Stimulated activated CD8-positive, alpha-beta memory T cell treated with anti-CD3 and anti-CD28 coated beads, Interleukin-15, amount 100 ng/mL, for 4 hours (primary cell): ENCODE measurements at places on chromosomes 2 and 18.

DNA sequence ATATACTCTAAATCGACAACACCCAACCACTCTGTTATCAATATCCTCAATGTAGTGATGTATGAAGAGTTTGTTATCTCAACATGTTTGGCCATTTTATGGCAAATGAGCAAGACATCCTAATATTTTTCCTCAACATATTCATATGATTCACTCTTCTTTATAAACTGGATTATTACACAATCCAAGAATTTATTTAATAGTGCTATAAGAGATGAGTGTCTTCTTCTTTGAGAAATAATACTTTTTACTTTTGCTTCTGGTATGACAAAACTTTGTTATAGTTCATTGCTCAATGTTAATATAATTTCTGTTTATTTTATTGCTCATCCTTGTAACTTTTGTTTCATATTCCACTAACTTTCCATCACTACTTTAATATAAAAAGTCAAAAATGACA, 44.3 kb downstream of the SCN9A start:
- DNase-seq = no peak

DNA sequence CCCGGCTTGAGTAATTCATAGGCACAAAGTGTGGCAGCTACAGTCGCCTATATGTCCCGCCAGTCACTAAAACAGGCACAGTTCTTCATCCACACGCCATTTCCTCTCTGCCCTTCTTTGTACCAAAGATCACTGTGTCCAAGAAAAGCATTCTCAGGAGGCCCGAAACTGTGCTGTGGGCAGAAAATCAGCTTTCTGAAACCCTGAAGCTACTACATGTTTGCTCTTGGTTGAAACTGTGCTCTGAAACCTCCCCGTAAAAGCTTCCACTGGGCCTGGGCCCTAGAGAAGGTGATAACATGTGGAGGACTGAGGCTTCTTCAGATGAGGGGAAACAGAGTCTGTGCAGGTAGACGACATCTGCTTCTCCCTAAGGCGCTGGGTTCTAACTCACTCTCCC, 75.6 kb upstream of the ID2 start:
- no peak for DNase-seq

DNA sequence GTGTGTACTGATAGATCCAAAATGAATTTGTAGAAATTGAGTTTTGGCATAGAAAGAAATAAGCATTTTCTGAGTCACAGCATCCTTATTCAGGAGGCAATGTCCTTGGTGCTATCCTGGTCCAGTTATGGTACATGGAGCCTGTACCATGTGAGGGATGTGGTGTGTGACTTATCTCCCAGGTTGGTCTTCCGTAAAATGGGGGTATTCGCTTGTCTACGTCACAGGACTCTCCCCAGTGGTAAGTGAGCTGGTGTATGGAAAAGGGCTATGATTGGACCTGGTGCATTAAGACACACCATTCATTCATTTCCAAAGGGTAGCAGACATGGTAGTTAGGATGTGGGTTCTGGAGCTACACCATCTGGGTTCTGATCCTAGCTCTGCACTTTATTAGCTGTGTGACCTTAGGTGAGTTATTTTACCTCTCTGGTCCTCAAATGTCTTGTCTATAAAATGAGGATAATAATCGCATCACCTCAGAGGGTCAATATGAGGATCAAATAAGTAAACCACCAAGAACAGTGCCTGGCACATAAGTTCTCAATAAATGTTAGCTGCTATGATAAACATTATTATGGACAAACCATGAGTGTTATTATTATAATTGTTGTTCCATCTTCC, 119.2 kb downstream of the MYCN start:
- no peak for DNase-seq

DNA sequence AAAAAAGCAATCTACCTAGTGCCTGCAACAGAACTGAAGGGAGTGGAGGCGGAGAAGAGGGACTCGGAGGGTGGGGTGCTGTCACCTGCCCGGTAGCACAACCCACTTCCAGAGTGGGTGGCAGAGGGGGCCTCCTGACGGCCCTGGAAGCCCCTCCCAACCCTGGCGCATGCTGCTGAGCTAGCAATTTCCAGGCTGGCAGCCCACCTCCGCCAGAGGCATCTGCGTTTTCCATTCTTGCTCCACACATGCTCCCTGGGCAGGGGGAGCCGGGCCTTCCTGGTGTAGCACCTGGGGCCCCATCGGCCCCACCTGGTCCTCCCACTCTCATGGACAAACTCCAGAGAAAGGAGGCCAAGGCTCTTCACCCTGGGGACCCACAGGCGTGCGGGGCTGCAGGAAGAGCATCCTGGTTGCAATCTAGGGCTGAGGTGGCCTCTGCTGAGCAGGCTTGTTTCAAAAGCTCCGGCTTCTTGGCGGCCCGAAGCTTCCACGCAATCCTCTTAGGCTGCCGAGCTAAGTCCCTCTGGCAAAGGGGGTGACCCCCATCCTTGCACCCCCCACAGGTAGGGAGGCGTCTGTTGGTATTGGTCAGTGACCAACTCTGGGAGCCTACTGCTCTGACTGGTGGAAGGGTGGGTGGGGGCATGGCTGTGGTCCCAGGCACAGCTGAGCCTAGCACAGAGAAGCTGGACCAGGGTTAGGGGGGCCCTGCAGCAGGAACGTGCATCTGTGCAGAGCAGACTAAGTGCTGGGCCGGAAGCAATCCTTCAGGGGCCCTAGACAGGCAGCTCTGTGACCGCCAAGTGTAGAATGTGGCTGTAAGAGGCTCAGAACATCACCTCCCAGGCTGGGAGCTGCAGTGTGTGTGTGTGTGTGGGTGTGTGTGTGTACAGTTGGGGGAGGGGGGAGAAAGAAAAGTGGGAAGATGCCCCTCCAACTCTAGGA, 2.6 kb downstream of the HS6ST1 start:
- no peak for DNase-seq

DNA sequence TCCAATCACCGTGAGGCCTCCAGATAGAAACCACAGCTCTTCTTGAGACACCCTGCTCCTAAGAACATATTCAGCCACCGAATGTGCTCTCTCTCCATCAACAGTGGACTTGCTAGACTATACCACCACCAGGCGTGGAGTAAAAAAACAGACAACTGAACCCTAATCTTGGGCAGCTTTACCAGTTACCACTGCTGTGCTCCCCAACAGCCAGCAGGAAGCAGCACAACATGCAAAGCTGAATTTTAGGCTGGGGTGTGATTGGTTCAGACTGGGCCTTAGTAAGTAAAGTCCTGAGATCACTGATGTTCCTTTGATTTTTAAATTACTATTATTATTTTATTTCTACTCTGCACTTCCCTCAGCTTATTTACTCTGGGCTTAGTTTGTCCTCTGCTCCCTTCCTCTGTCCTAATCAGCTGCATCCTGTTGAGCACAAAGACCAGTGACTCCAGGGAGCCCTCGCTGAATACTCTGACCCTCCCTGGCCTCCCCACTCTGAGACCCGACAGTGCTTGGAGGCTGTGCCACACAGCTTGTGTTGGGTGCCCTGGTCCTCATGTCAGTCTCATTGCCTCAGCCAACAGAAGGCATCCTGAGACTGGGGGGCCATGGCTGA, 21.9 kb downstream of the MRPL35 start:
- no peak for DNase-seq

- no peak for DNase-seq
These were observed 756 bp downstream of the ADCYAP1 start for GRCh38 chr18:905307-905947.

DNA sequence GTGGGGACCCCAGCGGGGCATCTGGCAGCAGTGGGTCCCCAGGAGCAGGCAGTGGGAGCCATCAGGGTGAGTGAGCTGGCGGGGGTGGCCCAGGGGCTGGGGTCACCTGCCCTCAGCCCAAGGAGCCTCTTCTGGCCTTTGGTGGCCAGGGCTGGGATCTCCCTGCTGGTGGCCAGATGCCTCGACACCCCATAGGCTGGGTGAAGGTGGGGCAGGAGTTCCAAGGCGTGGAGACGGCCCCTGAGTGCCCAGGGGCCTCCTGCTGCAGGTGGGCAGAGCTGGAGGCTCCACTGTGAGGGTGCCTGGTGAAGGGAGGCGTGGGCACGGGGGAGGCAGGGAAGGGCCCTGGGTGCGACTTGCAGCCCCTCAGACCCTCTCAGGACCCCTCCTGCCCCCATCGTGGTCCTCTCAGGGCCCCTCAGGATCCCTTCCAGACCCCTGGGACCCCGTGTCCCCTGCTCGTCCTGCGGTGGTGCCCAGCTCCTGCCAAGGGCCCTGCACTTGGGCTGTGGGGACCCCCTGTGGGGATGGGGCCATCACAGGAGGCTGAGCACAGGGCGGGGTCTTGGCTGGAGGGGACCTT, 5.0 kb upstream of the GPR35 start:
- DNase-seq = no peak

GRCh38 chr2:108893277-108893676, 95.7 kb downstream of the EDAR start:
- no peak for DNase-seq

- no peak for DNase-seq
These were observed 89.2 kb upstream of the CXCR4 start for GRCh38 chr2:136207030-136207623.

- DNase-seq = no peak
These were observed 99.5 kb upstream of the AGAP1 start for GRCh38 chr2:235394278-235394828.

DNA sequence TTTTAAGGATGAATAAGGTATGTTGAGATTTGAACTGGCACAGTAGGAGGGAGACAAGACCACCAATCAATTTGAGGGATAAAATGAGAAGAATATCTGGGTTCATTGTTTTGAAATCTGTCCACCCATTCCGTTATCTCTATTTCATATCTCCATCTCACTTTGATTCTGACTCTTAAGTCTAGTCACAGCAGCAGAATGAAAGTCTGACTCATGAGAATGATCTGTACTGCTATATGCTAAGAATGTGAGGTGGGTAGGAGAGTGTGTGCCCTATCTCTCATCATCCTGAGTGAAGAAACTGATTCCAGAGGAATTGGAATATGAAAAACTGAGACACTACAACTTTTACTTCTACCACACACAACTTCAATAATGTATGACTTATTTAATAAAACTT, 1994.5 kb upstream of the PIK3C3 start:
- no peak for DNase-seq

GRCh38 chr18:48797841-48798255, 152.9 kb downstream of the SMAD7 start:
- DNase-seq = no peak

GRCh38 chr2:168686452-168687191, 115.8 kb upstream of the NOSTRIN start:
- DNase-seq = no peak

- no peak for DNase-seq
These were observed 27.3 kb downstream of the SFXN5 start for GRCh38 chr2:73043929-73044832.

- DNase-seq = no peak
These were observed 45.3 kb downstream of the POLE4 start for GRCh38 chr2:75003773-75004172.

DNA sequence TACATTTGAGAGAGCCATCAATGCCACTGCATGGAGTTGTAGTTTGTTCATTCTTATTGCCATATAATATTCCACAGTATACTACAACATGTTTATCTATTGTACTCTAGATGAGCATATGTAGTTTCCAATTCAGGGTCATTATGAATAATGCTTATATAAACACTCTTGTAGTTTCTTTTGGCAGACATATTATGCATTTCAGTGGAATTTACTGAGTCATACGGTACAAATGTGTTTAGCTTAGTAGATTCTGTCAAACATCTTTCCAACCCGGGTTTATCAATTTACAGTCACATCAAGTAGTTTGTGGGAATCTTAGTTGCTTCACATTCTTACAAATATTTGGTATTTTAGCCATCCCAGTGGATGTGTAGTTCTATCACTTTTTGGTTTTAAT, 161.1 kb downstream of the KCNH7 start:
- DNase-seq = no peak

DNA sequence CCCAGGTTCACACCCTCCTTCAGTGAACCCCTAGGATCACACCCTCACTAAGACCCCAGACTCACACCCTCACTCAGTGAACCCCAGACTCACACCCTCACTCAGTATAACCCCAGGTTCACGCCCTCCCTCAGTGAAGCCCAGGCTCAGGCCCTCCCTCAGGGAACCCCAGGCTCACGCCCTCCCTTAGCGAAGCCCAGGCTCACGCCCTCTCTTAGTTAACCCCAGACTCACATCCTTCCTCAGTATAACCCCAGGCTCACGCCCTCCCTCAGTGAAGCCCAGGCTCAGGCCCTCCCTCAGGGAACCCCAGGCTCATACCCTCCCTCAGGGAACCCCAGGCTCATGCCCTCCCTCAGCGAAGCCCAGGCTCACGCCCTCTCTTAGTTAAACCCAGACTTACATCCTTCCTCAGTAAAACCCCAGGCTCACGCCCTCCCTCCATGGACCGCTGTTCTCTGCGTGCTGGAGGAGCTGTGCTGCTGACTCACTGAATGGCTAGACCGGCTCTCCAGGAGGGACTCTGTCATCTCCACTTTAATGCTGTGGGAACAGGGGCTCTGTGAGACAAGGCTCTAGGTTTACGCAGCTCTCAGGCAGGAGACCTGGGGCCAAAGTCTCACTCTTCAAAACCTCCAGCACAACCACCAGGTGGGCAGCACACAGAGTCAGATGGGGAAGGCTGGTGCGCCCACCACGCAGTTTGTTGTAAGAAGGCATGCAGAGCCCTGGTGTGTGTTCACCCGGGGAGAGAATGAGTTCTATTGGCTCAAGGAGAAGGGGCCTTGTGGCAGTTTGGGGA, 506.9 kb upstream of the MYT1L start:
- no peak for DNase-seq

DNA sequence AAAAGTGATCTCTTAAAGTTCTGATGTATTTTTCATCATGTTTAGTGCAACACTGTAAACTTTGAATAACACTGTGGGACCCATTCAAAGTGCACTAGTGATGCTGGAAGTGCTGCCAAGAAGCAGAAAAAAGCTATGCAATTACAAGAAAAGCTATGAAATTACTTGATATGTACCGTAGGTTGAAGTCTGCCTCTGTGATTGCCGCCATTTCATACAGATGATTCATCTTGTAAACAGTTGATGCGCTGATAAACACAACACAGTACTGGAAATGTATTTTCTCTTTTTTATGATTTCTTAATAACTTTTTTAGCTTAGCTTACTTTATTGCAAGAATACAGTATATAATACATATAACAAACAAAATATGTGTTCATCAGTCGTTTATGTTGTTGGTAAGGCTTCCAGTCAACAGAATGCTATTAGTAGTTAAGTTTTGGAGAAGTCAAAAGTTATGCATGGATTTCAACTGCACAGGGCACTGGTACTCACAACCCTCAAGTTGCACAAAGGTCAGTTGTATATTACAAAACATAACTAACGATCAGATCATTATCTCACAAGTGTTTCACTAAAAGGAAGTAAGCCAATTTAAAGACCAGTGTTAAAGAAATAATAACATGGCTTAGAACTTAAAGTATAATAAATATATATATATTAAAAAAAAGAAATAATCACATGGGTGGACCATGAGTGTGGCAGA, 82.0 kb downstream of the SGPP2 start:
- DNase-seq = no peak
